ENCODE measurements at places on chromosomes 6 and 20.

DNA sequence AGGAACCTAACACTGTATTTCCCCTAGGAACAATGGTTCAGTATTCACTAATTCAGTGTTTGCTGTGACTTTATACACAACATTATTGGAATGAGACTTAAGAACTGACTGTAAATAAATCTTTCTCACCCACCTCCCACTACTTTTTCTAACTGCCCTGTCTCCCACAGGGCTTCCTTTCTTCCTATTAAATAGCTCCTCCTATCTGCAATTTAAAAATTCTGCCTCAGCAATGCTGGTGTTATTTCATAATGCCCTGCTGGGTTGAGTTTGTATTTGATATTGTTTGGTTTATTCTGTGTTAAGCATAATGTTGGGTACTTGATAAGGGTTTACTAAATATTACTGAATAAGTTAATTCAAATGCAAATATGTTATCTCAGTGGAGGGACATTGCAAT lies 573.1 kb upstream of the RNF217 start:
- DNase-seq: no peak

DNA sequence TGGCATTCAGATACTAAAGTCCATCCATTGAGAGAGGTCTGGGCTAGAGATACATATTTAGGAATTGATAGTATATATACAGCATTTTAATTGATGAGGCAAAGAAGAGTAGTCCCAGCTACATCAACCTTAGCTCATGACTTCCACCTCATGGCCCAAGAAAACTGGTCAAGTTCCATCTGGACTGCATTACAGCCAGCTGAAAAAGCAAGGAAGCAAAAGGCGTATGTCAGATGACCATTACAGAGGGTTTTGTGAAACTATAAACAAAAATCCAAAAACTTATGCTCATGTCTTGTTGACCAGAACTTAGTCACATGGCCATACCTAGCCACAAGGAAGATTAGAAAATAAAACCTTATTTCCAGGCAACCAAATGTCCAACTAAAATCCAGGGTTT lies 46.8 kb upstream of the RNF146 start:
- no peak for DNase-seq

- no peak for DNase-seq
These were observed 101.2 kb upstream of the ARMC2 start for GRCh38 chr6:108746836-108747575.

DNA sequence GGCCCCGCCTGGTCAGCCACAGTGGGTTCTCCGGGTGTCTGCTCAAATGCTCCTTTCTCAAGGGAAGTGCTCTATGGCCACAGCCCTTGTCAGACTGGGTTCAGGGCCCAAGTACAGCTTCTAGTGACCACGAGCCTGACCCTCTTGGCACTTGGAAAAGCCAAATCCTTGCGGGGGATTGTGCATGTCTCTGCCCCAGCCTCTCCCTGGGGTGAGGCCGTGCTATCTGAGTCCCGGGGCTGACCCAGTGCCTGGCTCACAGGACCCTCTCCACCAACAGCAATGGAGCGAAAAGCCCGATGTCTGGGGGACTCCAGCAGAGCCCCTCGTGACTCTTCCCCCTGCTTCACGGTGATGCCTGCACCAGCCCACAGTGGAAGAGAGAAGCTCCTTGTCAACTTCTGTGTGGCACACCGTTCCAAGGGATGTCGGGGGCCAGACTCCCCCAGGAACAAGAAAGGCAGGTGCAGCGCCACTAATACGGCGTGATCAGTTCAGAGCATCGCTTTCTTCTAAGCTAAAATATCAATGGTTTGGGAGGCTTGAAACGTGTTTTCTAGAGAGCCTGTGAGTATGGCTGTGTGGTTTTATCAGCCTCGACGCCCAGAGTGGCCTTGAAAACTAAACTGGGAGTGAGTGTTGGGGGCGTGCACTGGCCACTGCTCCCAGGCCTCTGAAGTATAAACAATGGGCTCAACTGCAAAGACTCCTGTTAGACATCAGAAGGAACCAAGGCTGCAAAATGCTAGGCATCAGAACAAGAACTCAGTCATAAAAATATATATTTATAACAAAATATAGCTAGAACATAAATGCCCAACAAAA lies 51.9 kb downstream of the DLL1 start:
- DNase-seq: no peak

DNA sequence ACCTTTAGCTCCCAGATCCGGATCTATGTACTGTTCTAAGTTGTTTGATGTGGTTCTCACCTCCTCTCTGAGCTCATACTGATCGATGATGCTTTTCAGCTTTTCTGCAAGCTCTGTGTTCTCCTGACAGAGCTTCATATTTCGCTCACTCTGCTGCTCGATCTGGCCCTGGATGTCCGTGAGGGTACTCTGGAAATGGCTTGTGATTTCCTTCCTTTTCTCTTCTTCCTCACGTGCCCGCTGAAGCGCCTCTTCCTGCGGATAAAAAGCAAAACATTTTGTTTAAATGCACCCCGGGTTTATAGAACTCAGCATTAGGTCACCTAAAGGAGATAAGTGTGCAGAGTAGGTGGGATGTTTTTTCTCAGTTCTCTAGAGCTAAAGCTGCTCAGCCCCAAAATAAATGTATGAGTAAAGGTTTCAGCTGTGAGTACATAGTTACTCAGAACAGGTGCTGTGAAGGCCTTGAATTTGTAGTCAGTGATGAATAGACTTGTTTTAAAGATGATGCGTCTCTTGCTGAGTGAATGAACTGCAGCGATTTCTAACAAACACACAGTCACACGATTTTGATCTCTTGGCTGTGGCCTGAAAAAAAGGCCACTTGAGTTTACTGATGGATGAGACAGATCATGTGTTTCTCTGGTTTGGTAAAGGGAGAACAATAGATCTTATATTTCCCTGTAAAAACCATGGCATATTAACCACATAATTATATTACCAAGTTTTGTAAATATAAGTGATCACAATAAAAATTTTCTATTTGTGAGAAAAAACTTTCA lies 29.1 kb downstream of the TXLNB start:
- no peak for DNase-seq

DNA sequence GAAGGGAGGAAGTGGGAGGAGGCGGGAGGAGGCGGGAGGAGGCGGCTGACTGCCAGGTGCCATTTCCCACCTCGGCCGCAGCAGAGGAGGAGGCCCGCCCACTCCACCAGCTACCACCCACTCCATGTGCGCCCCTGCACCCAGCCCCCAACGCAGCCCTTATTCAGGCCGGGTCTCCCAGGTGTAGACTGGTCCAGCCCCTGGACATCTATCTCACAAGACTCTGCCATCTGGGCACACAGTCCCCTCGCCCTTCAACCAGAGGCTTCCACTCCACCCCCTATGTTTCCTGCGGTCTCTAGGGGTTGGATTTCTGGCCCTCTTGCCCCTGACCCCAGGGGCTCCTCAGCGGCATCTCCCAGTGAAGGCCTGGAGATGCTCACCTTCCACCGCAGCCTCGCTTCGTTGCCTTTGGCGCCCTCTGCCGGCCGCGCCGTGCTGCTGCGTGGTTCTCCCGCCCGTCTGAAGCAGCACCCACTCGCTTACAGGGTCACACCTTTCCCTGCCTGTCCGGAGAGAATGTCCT lies 32.6 kb upstream of the FAM83D start:
- peak; percentile 73 for DNase-seq

DNA sequence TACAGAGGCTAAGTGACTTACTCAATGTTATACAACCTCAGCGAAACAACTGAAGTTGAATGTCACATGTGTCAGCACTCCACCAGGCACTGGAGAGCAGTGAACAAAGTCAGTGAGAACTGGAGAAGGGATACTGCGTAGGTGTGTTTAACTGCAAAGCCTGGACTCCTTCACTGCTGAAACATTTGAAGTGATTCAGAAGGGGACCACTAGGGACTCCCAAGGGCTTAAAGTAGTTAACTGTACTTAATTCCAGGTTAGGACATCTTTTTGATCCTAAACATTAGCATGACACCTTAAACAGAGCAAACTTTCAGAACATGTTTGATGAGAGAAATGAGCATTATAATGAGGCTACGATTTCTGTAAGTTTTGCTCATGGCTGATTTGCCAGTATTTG lies 45.0 kb upstream of the ZBTB24 start:
- no peak for DNase-seq

DNA sequence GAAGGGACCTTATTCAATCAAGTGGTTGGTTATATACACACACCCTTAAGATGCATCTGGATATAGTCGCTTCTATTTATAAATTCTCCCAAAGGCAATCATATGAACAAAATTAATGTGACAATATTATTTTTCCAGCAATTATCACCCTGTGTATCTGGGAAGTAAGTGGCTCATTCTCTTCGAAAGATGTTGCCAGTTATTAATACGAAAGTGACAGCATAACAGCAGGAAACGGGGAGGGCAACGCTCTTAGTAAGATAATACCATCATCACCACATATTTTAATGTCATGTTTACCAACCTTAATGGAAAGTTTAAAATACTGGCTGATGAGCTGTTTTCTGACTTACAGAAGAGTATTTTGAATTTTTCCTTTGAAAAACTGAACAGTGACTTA lies 697.2 kb upstream of the AGPAT4 start:
- DNase-seq: no peak

DNA sequence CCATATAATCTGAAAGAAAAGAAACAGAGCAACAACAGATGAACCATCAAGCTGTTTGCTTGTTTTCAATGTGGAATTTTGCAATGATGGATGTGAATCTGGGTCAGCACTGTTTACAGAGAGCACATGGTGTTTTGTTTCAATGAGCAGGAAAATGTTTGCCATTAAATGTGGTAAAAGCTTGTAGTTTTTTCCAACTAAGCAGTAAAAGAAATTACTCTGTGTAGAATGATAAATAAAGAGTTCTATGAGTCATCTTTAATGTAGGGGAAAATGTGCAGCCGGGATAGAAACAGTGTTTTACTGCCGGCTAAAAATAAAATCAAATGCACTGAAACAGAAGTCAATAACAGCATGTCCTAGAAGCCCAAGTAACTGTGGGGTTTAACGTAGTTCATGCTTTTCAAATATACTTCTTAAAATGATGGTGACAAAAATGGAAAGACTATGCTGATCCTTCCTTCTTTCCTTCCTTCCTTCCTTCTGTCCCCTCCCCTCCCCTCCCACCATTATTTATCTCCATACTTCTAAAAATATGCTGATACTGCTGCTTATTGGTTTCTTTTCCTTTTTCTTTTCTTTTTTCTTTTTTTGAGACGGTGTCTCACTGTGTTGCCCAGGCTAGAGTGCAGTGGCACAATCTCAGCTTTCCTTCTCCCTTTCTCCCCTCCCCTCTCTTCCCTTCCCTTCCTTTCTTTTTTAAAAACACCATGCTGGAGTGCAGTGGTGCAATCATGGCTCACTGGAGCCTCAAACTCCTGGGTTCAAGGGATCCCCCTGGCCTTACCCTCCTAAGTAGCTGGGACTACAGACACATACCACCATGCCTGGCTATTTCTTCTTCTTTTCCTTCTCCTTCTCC lies 6.3 kb upstream of the NAA20 start:
- no peak for DNase-seq
